ENCODE measurements at places on chromosomes 3 and 15.

- DNase-seq: no peak
These were observed 2.4 kb upstream of the LARP6 start for GRCh38 chr15:70856177-70856883.

DNA sequence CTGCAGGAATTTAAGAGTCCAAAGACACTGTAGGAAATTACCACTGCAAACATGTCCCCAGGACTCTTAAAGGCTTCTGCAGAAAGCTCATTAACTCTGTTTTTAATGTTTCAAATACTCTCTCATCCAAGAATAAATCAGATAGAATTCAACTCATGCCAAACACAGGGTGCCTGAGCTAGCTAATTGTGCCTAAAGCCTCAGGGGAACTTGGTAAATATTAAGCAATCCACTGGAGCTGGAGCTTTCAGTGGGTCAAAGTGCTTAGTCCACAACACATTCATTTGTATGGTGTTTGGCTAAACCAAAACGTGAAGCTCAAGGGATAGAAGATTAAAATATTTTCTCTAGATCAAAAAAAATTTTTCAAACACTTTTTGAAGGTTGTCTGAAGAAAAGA lies 131.4 kb downstream of the THRB start:
- DNase-seq: no peak

GRCh38 chr3:122510878-122511535 lies 3.7 kb downstream of the KPNA1 start:
- DNase-seq: no peak

DNA sequence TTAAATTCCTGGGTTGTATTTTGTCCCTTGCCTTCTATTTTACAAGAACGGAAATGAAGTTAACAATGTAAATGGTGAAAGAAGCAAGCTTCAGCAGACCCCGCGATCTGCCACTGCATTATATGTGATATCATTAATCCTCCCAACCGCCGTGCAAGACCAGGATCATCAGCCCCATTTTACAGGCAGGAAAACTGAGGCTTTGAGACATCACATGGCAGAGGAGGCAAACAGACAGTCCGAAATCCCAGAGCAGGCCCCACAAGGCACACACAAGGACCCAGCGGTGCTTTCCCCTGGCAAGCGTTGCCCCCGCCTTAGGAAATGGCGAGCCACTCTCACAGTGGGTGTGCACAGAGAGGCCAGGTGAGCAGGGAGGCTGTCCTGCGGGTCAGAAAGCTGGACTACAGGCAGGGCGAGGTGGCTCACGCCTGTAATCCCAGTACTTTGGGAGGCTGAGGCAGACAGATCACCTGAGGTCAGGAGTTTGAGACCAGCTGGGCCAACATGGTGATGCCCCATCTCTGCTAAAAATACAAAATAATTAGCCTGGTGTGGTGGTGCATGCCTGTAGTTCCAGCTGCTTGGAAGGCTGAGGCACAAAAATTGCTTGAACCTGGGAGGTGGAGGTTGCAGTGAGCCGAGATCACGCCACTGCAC lies 16.2 kb downstream of the FGD5 start:
- no peak for DNase-seq

DNA sequence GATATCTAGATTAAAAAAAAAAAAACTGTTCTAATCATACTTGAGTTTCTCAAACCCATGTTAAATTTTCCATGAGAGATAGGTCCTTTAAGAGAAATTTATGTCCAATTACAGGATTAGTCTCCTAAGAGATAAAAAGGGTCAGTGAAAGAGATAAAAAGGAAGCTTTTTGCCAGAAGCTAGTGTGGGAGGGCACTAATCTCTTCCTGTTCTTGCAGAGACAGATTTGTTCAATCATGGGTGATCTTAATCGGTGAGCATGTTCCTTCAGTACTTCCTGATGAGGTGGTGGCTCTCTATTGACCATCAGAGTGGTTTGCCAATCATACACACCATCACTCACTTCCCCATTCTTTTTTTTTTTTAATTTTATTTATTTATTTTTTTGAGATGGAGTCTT lies 16.9 kb upstream of the LPP start:
- DNase-seq: no peak

- no peak for DNase-seq
These were observed 42.9 kb downstream of the AKAP13 start for GRCh38 chr15:85423256-85423655.

DNA sequence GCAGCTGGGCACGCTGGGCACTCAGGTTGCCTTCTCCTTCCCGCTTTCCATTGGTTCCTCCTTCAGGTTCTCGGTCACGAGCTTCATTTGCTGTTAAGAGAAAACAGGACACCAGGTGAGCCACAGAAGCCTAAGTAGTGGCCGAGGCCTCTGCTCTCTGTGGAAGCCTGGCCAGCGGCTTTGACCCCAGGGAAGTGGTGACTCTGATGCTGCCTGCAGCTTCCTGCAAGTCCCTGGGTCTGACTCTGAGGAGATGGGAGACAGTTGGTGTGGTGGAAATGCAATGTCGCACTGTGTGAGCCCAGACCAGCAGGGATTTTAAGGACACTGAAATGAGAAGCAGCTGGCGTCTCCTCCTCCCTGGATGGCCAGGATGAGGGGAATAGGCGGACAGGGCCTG lies 80.5 kb downstream of the SNRK start:
- DNase-seq: no peak

- DNase-seq: no peak
These were observed 361.9 kb upstream of the TRIM42 start for GRCh38 chr3:140315955-140316354.

Measured in stimulated activated CD4-positive, alpha-beta T cell treated with anti-CD3 and anti-CD28 coated beads, Interleukin-15, amount 100 ng/mL, for 48 hours (primary cell).